Hematopoietic multipotent progenitor cell treated with erythropoietin and hydrocortisone succinate and interleukin-3 and kit ligand, for 17 days (in vitro differentiated cells): ENCODE measurements at places on chromosomes 7 and 10.

- DNase-seq: no peak
Measured at GRCh38 chr7:50145801-50146338, 52.8 kb upstream of the ZPBP start.

- no peak for DNase-seq
Measured at GRCh38 chr10:86646532-86646931, 7.8 kb upstream of the OPN4 start.

DNA sequence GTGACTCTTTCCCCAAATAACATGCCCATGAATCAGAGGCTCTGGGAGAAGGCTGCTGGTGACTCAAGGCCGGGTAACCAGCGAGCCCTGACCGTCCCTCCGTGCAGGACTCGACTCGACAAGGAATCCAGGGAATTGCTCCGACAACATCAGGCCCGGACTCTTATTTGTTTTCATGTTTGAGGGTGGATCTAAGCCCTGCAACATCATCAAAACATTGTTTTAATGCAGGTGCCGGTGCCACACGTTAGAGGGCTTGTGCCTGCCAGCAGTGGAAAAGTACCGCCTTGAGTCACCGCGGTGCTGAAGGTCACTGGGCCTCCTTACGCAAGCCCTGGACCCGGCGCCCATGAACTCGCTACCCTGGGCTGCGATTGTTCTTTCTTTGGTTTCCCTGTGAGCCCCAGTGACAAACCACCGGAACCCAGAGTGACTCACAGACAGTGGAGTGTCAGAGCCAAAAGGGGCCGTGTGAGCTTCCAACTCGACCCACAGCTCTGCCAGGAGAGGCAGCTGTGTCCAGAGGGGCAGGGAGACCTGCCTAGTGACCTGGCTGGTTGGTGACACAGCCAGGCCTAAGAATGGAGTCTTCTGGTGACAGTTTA lies 139.4 kb upstream of the SHH start:
- no peak for DNase-seq

- DNase-seq: no peak
Measured at GRCh38 chr10:43963793-43964425, 315.2 kb upstream of the ZNF32 start.

- no peak for DNase-seq
Measured at GRCh38 chr7:26684447-26684846, 179.9 kb downstream of the SKAP2 start.

GRCh38 chr7:151251328-151251688 lies 2.8 kb upstream of the SMARCD3 start:
- no peak for DNase-seq

- no peak for DNase-seq
Measured at GRCh38 chr10:33749790-33750189, 415.3 kb upstream of the NRP1 start.

DNA sequence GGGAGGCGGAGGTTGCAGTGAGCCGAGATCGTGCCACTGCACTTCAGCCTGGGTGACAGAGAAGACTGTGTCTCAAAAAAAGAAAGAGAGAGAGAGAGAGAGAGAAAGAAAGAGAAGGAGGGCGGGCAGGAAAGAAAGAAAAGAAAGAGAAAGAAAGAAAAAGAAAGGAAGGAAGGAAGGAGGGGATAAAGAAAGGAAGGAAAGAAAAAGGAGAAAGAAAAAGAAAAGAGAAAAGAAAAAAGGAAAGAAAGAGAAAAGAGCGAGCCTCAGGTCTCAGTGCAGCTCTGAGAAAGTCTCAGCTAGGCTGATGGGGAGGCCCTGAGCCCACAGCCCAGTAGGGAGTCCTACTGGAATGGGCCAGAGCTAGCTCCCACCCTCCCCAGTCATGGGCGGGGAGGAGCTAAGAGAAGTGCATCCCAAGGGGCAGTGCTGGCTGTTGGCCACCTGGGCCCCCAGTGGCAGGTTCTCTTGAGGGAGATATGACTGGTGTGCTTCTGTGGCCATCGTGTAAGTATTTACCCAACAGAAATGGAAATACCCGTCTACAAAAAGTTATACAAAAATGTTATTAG lies 69.3 kb downstream of the ABRAXAS2 start:
- no peak for DNase-seq

DNA sequence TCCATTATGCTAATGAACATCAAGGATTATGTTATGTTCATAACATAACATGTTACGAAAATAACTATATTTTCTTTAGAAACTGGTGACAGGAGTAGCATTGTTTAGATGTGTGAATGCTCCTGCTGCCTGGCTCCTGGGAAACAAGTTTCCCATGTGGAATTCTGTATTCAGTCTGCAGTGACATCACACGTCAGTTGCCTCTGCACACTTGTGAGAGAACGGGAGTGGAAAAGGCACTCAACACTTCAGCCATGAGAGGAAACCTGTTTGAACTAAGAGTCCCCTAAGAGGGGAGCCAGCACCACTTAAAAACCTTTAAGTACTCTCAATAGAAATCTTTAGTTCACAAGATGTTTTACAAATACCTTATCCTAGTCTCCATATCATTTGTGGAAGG lies 140.3 kb upstream of the FAM20C start:
- DNase-seq: no peak

DNA sequence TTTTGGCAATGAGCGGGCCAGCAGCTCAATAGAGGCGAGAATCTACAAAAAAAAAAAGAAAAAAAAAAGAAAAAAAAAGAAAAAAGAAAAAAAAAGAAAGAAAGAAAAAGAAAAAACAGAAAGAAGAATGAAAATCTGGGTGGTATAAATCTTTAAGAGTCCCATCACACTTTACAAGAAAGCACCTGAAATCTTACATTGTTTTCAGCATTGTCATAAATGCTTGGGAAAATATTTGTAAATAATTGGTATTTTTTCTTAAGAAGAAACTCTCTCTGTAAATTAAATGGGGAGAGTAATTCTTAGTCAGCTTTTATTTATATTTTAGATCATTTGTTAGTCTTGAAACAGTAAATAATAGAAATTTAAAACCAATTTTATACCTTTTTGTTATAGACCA lies 38.2 kb downstream of the NDUFB2 start:
- DNase-seq: no peak
